Activated CD4-positive, alpha-beta T cell treated with anti-CD3 and anti-CD28 coated beads, Interleukin-2, amount 10 ng/mL, durations not matched to agents 7 days and 5 days (primary cell): ENCODE measurements at places on chromosomes 16 and 17. TPM values are rescaled to one million over a fixed set of nuclear protein-coding genes. Genes with fewer than 3 reads are reported as not detected.

DNA sequence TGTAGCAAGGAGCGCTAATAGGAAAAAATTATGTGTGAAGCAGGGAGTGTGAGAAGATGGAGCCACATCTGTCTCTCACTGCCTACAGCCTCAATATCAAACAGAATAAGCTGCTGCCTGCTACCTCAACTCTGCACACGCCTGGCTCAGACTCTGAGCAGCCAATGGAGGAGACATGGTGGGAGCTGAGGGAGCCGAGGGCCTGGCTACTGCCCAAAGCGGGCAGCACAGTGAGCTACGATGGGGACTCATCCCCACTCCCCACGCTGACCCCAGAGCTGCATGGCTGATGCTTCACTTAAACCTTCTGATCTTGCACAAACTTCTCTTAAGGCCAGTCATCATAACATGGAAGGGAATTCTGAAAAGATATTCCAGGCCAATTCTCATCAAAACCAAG is 11.1 kb upstream of the FLYWCH2 start:
- no peaks in the 10 kb centered on the region for H3K36me3 ChIP-seq
- no peak for DNase-seq
- no peak overlapping the region for H3K4me3 ChIP-seq
- peaks cover 4% of the 10 kb centered on the region for H3K27me3 ChIP-seq

- H3K4me1 ChIP-seq = no peaks in the 10 kb centered on the region
- DNase-seq = no peak
- H3K36me3 ChIP-seq = peaks cover 3% of the 10 kb centered on the region
- H3K4me3 ChIP-seq = no peak overlapping the region
Observed at GRCh38 chr16:3922241-3922640, 41.7 kb upstream of the CREBBP start.

DNA sequence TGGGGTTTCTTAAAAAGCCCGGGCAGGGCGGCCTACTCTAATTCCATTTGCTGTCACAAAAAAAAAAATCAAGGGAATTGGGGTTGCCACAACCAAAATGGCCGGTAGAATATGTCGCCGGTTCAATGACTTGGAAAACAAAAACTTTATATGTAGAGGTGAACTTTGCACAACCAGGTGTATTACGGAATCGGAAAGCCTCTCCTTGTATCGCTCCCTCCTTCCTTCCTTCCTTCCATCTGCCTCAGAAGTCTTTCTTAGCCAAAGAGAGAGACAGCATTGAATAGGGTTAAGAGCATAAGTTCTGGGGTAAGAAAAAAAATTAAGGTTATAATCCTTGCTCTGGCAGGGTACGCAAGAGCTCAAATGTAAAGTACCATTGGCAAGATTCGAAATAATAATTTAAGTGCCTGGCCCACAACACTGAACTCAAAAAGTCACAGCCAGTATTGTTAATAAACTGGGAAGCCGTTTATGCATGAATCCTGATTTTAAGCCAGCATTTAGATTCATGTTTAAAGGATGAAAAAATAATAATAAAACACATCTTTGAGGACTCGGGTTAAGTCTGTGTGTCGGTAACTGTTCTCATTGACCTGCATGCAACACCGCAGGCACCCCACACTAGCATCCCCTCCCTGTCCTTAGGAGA is 522 bp upstream of the GLG1 start:
- peaks cover 57% of the 10 kb centered on the region for H3K4me1 ChIP-seq
- peaks cover 37% of the 10 kb centered on the region for H3K36me3 ChIP-seq
- H3K27ac ChIP-seq = peak overlapping the region; percentile 89
- no peak for DNase-seq
- no peaks in the 10 kb centered on the region for H3K27me3 ChIP-seq

- no peaks in the 10 kb centered on the region for H3K4me1 ChIP-seq
- H3K36me3 ChIP-seq = no peaks in the 10 kb centered on the region
- DNase-seq = peak; percentile 1
- no peak overlapping the region for H3K27ac ChIP-seq
- H3K27me3 ChIP-seq = no peaks in the 10 kb centered on the region
- no peak overlapping the region for H3K4me3 ChIP-seq
Observed at GRCh38 chr17:252456-252855, 71.0 kb upstream of the DOC2B start.

- H3K4me3 ChIP-seq = peak overlapping the region; percentile 84
- H3K27me3 ChIP-seq = no peaks in the 10 kb centered on the region
- peak; percentile 75 for DNase-seq
- H3K4me1 ChIP-seq = peaks cover 62% of the 10 kb centered on the region
- H3K36me3 ChIP-seq = peaks cover 40% of the 10 kb centered on the region
Observed at GRCh38 chr17:51261024-51261963, 948 bp downstream of the UTP18 start.

DNA sequence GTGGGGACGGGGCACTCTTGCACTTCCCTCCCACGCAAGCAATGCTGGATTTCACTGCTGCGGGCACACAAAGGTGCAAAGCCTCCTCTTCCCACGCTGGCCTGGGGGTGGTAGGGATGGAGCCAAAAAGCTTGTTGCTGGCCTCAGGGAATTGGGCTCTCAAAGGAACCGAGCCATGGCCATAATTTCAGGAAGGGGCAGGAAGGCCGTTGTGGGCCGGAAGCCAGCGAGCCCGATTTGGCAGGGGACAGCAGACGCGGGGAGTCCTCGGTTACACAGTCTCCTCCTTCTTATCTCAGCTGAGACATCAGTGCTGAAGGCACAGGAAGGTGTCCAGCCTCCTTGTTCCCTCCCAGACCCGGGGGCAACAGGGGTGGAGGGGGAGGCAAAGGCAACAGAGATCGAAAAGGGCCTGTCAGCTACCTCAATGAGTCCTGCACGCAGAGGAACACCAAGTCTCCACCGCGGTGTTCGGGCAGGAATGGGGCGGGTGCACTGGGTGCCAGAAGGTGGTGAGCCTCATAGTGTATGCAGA is 59.5 kb downstream of the SLFN11 start:
- H3K27me3 ChIP-seq = no peaks in the 10 kb centered on the region
- peaks cover 9% of the 10 kb centered on the region for H3K36me3 ChIP-seq
- H3K27ac ChIP-seq = peak overlapping the region; percentile 96
- H3K4me3 ChIP-seq = peak overlapping the region; percentile 81
- no peak for DNase-seq

DNA sequence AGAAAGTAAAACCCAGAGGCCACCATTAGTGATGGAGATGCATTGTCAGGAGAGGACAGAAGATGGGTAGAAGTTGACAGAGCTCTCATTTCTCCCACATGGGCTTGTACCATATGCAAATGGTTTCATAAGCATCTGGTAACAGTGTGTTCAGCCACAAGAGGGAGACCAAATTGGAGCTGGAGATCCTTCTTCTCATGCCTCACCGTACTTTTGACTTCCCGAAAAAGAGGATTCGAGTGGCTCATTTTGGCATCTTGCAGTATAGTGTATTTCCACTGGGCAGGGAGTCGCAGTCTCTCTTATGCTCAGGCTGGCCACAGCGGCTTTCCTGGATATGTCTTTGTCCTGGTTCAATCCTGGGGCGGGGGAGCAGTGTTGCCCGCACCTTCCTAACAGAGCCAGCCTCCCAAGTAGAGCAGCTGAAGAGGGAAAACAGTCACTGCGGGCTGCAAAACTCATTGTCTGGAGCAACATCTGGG is 23.8 kb downstream of the TBC1D3B start:
- no peaks in the 10 kb centered on the region for H3K36me3 ChIP-seq
- no peak overlapping the region for H3K27ac ChIP-seq
- no peaks in the 10 kb centered on the region for H3K4me1 ChIP-seq
- no peak overlapping the region for H3K4me3 ChIP-seq
- no peak for DNase-seq

DNA sequence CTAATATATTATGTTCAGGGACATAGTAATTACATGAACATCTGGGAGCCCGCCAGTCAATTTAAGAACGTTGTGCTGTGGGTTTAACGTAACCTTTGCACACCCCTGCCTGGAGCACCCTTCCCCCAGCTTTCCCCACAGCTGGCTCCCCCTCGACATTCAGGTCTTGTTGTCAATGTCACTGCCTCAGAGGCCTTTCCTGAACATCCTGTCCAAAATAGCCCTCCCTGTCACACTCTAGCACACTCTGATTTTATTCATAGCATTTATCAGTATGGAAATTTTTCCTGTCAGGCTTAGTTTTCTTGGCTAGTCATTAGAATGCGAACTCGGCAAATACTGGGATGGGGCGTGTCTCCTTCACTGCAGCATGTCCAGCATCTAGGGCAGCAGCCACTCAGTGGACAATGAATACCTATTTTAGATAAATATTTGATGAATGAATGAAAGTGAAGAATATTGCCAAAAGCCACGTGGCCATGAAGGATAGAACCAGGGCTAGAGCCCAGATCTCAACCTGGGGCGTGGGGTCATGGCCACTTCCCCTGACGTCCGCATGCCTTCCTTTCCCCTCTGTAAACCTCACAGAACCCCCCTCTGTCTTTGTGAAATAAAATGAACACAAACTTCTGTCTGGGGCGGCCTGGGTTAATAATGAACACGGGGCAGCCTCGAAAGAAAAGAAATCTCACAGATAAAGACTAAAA is 10.5 kb downstream of the PIK3R6 start:
- H3K4me1 ChIP-seq = peaks cover 59% of the 10 kb centered on the region
- H3K4me3 ChIP-seq = peak overlapping the region; percentile 66
- H3K36me3 ChIP-seq = peaks cover 2% of the 10 kb centered on the region
- DNase-seq = no peak

- peaks cover 53% of the 10 kb centered on the region for H3K4me1 ChIP-seq
- no peak overlapping the region for H3K4me3 ChIP-seq
- peaks cover 14% of the 10 kb centered on the region for H3K36me3 ChIP-seq
- H3K27me3 ChIP-seq = no peaks in the 10 kb centered on the region
- peak overlapping the region; percentile 50 for H3K27ac ChIP-seq
Observed at GRCh38 chr17:82236142-82236971, 7.5 kb downstream of the SLC16A3 start.

DNA sequence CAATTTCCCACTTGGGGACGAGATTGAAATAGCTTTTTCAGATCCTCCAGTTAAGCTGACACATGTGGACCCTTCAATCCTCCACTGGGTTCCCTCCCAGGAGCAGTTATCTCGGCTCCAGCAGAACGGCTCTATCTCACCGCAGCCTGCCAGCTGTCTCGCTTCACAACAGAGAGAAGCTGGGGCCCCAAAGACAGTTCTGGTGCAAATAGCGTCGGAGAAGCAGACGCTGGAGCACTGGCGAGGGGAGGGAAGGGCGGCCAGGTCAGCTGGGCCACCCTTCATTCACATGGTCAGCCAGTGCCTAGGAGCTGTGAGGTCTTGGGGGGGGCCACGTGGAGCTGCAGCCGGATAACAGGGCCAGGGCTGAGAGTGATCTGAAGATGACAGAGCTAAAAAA is 141.3 kb upstream of the SDK2 start:
- no peaks in the 10 kb centered on the region for H3K36me3 ChIP-seq
- H3K4me1 ChIP-seq = peaks cover 4% of the 10 kb centered on the region
- H3K27me3 ChIP-seq = peaks cover 9% of the 10 kb centered on the region
- H3K4me3 ChIP-seq = no peak overlapping the region
- no peak for DNase-seq

DNA sequence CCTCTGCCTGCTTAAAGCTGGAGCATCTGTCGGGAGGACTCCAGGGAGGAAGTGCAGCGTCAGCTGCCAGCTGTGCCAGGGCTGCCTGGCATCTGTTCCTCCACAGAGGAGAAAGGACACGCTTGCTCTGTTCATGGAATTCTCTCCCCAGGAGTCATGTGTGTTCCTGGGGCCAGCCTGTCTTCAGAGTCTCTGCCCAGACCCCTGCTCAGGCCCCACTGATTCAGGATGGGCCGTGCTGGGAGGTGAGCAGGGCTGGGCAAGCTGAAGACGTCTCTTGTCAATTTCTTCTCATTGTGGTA is 24.2 kb downstream of the CRISPLD2 start:
- no peak overlapping the region for H3K27ac ChIP-seq
- H3K4me1 ChIP-seq = no peaks in the 10 kb centered on the region
- no peaks in the 10 kb centered on the region for H3K36me3 ChIP-seq
- peaks cover 35% of the 10 kb centered on the region for H3K27me3 ChIP-seq
- H3K4me3 ChIP-seq = no peak overlapping the region

GRCh38 chr16:13245713-13246377 is 344.4 kb downstream of the SHISA9 start:
- no peaks in the 10 kb centered on the region for H3K27me3 ChIP-seq
- no peak for DNase-seq
- no peak overlapping the region for H3K4me3 ChIP-seq

GRCh38 chr16:7839568-7839967 is 506.9 kb downstream of the RBFOX1 start:
- H3K36me3 ChIP-seq = no peaks in the 10 kb centered on the region
- no peaks in the 10 kb centered on the region for H3K27me3 ChIP-seq
- no peak overlapping the region for H3K4me3 ChIP-seq
- no peak for DNase-seq
- no peaks in the 10 kb centered on the region for H3K4me1 ChIP-seq

- no peaks in the 10 kb centered on the region for H3K36me3 ChIP-seq
- H3K27me3 ChIP-seq = no peaks in the 10 kb centered on the region
Observed at GRCh38 chr16:81492965-81493754, 48.6 kb downstream of the CMIP start.

Gene TM4SF5
- not detected for total RNA-seq

Gene KRTAP1-4
- total RNA-seq = not detected

Gene TMIGD1
- not detected for total RNA-seq

Gene TEX14
- 0.27 TPM for total RNA-seq

Gene LAT
- 379 TPM for total RNA-seq

Gene PLXDC1
- total RNA-seq = 6.3 TPM
